ENCODE measurements at places on chromosomes 6 and 20. TPM values are rescaled to one million over a fixed set of nuclear protein-coding genes. Genes with fewer than 3 reads are reported as not detected.

GRCh38 chr6:146912730-146913685 is 291.2 kb upstream of the STXBP5 start:
- DNase-seq = no peak

- no peak for DNase-seq
Observed at GRCh38 chr6:46103441-46104115, 26.2 kb upstream of the ENPP4 start.

- DNase-seq = no peak
Observed at GRCh38 chr6:3542032-3542640, 85.3 kb upstream of the SLC22A23 start.

- no peak for DNase-seq
Observed at GRCh38 chr20:32539817-32540675, 45.1 kb downstream of the NOL4L start.

DNA sequence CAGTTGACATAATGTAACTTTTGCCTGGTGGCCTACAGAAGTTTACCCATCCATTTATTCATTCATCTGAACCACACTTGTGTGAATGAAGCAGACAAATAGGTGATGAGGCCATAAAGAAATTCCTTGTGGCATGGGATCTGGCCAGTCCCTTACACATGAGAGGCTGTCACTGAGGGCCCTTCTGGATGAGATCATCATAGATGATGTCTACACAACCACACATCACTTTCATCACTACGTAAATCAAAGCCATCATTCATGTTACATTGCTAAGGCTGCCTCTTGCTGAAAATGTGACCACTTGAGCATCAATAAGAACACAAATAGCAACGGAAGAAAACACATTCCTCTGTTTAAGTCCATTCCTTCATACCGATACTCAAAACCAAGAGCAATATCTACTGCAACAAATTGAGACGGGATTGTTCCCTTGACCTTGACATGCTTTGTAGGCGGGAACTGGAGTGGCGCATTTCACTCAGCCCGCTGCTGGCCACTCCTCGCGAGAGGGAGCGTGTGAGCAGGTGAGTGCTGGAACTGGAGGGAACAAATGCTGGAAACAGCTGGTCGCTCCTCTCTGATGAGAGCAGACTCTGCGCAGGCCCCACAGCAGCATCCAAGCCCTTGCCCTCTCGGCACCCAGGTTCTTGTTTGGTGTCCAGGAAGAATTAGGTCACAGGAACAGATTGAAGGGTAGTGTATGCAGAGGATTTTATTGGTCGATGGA is 49.3 kb downstream of the FAM50B start:
- DNase-seq = no peak

- no peak for DNase-seq
Observed at GRCh38 chr6:61857541-61857940, 428.5 kb downstream of the KHDRBS2 start.

DNA sequence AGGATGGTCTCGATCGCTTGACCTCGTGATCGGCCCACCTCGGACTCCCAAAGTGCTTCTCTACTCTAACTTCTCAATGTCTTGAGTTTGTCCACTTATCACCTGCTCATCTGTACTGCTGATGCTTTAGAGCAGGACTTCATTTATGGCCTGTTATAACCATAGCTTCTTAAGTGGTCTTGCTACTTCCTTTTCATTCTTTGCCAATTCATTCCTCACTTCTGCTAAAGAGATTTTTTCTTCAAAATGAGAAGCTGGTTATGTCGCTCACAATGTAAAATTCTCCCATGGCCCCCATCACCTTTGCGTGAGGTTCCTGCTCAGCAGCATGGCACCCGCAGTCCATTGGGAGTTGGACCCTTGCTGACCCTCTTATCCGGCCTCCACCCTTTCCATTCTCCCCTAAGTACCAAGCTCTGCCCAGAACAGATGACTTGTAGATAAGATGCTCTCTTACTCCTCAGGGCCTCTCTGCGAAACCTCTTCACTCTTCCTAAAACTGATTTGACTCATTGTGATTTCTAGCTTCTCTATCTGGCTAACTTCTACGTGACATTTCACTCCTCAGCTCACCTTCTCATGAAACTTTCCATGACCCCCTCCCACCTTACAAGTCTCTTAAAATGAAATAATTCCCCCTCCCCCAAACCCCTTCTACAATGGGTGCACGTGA is 13.9 kb upstream of the CD164 start:
- no peak for DNase-seq

- DNase-seq = no peak
Observed at GRCh38 chr20:56440346-56441007, 27.9 kb upstream of the RTF2 start.

- DNase-seq = no peak
Observed at GRCh38 chr6:52149076-52149475, 37.1 kb upstream of the IL17A start.

- DNase-seq = no peak
Observed at GRCh38 chr20:48600470-48600945, 227.3 kb downstream of the PREX1 start.

- no peak for DNase-seq
Observed at GRCh38 chr20:49140411-49140810, 47.7 kb downstream of the STAU1 start.

DNA sequence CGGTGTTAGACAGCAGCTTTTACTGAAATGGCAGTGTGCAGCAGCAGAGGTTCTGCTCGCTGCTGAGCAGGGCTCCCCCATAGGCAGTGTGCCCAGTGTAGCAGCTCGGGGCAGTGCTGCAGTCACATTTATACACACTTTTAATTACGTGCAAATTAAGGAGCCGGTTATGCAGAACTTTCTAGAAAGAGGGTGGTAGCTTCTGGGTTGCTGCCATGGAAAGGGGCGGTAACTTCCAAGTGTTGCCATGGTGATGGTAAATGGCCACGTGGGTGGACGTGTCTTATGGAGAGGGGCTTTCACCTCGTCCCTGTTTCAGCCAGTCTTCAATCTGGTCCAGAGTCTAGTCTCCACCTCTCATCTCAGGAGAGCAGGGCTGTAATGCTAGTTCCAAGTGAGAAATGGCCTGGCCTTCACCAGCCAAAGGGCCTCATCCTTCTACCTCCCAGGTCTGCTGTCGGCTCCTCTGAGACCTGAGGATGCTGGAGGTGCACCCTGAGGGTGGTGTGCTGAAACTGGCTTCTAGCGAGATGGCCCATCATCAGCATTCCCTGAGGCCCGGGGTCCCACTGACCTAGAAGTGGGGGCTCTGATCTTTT is 180.5 kb upstream of the PMEPA1 start:
- no peak for DNase-seq

DNA sequence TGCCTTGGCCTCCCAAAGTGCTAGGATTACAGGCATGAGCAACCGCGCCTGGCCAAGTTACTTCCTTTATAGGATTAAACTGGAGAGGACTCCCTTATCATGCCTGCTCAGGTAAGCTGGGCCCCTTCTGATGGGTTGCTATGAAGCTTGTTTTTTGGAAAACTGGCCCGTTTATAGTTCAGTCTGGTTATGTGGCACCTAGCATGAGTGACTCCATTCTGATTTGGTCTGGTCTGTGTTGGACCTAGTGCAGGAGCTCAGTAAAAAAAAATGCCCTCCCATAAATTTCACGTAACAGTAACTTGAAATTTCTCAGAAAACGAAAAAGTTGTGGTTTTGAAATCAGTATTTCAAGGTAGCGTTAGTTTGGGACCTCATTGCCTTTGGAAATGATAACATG is 448.4 kb downstream of the HACE1 start:
- no peak for DNase-seq

GRCh38 chr6:28357036-28357435 is 7.3 kb downstream of the ZKSCAN3 start:
- no peak for DNase-seq

- no peak for DNase-seq
Observed at GRCh38 chr6:90719321-90720195, 132.7 kb upstream of the MAP3K7 start.

- no peak for DNase-seq
Observed at GRCh38 chr6:90192857-90193256, 103.8 kb downstream of the BACH2 start.

- DNase-seq = no peak
Observed at GRCh38 chr20:2145376-2145775, 43.7 kb downstream of the STK35 start.

- no peak for DNase-seq
Observed at GRCh38 chr20:22984008-22984407, 51.1 kb upstream of the SSTR4 start.

DNA sequence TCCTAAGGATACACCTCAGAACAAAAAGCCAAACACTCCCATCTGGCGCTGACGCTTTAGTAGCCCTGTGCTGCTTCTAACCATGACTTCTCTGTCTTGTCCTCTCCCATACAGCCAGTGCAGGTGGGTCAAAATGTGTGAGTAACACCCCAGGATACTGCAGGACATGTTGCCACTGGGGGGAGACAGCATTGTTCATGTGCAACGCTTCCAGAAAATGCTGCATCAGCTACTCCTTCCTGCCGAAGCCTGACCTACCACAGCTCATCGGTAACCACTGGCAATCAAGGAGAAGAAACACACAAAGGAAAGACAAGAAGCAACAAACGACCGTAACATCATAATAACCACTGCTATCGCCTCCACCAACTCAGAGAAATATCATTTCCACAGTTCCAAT is 1.4 kb downstream of the DEFB132 start:
- no peak for DNase-seq

GRCh38 chr6:118523216-118523615 is 24.9 kb upstream of the PLN start:
- no peak for DNase-seq

DNA sequence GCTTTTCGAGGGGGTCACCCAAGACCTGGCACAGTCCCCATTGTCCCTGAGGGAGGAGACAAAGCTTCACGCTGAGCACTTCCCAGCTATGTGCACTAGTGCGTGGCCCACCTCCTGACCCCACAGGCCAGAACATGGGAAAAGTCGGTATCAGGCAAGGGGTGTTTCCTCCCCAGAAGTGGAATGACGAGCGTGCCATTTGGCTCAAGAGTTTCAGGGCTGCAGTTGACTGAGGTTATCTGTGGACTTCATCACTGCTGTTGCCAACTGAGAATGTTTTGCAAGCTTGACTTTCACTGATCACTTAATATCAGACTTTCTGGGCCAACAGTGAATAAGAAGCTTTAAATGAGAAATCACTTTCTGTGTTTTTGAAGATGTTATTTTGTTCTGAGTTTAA is 137.0 kb upstream of the AFDN start:
- peak; percentile 58 for DNase-seq

- no peak for DNase-seq
Observed at GRCh38 chr6:144725736-144726522, 440.8 kb downstream of the UTRN start.

DNA sequence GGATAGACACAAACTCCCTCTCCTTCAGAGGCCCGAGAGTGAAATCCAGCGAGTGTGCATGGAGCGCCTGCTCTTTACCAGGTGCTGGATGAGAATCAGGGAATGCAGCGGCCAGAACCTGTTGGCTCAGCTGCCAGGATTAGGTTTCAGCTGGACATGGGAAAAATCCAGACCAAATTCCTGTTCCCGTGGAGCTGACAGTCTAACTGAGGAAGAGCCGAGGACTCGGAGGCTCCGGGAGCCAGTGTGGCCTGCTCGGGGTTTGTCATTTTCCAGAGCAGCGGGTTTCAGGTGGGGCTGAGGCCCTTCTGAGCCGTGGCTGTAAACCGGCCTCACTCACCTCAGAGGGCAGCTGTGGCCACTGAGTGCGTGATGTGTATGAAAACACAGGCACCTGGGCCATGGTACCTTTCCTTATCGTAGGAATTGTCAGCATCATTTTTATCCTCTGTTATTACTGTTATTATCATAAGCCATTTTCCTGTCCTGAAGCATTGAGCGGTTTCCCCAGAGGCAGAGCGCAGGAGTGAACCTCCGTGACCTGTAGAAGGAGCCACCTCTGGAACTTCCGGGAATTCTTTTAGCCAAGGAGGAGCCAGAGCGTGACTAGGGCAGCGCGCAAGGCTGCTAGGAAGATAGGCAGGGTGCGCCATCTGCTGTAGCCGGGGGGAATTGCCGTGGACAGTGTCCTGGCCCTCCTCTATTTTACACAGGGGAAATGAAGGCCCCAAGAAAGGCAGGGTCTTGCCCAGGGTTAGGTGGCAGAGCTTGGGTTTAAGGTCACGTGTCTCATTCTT is 27.3 kb downstream of the PKIG start:
- DNase-seq = peak; percentile 90

GRCh38 chr6:119986934-119987549 is 637.5 kb upstream of the MAN1A1 start:
- no peak for DNase-seq

DNA sequence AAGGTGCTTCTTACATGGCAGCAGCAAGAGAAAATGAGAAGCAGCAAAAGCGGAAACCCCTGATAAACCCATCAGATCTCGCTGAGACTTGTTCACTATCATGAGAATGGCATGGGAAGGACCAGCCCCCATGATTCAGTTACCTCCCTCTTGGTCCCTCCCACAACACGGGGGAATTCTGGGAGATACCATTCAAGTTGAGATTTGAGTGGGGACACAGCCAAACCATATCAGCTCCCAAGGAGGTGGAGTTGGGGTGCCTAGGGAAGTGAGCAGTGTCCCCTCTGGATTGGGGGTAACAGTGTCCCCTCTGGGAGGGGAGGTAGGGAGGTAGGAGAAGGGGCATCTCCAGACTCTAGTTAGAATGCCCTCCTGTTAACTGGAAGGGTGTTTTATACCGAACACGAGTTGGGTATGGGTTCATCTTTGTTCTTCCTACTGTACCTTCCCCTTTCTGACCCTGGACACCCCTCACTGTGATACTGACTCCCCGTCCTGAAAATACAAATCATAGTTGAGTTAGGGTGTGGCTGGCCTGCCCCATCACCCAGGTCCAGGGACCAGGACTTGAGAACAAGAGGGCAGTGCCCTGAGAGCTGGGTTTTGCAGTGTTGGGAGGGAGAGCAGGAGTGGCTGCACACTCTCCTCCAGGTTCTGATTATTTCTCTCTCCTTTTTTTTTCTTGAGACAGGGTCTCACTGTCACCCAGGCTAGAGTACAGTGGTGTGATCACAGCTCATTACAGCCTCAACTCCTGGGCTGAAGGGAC is 62.0 kb downstream of the EFCAB8 start:
- no peak for DNase-seq

Gene PSMB8
- 30.2 TPM for total RNA-seq

Gene C6orf47
- 17.5 TPM for total RNA-seq

Gene CTSZ
- 166 TPM for total RNA-seq

Gene KCNK15
- 2.6 TPM for total RNA-seq

Gene BMP7
- 29.3 TPM for total RNA-seq

Gene TAAR8
- total RNA-seq = not detected

Gene GPR63
- 0.24 TPM for total RNA-seq

Gene SOX18
- total RNA-seq = 83.4 TPM

Gene TRPC4AP
- total RNA-seq = 32.6 TPM

Gene BTN1A1
- not detected for total RNA-seq

Measured in left cardiac atrium (tissue), 4 donors.